CD4-positive, alpha-beta memory T cell (primary cell): ENCODE measurements at places on chromosomes 6 and 20.

DNA sequence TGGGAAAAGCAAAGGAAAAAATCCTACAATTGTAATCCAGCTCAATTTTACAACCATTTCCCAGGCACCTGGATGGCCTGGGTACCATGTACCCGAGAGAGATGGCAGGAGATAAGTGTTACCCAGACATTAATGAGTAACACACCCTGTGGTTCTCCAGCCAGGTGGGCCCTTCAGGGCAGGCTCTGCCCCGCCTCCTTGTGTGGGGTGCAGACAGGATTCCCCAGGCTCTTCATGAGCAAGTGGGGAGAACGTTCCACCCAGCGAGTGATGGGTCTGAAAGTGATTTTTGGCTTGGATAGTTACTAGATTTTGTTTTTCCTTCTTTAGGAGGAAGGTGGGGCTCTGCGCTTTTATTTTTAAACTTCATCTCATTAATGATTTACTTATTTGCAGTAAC, 243.9 kb downstream of the TAF4 start:
- DNase-seq, result no peak

DNA sequence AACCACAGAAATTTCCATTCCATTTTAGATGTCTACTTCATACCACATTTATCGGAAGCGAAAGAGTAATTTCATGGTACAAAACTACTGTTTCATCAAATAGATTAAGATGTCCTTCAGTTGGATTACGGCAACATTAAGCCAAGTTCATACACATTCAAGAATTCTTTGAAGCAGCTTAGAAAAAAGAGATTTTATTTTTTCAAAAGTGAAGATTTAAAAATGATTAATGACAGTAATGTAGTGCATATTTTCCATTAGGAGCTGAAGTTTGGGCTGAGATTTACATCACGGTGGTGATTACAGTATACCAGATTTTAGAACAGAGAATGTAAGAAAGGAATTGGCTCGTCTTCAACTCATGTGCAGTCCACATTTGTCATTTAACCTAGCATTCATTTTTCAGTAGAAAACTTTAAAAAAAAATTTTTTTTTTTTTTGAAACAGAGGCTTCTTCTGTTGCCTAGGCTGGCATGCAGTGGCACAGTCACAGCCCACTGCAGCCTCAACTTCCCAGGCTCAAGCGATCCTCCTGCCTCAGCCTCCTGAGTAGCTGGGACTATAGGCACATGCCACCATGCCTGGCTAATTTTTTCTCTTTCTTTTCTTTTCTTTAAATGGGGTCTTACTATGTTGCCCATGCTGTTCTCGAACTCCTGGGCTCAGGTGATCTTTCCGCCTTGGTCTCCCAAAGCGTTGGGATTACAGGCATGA, 1.9 kb downstream of the SYNJ2 start:
- DNase-seq, result no peak

DNA sequence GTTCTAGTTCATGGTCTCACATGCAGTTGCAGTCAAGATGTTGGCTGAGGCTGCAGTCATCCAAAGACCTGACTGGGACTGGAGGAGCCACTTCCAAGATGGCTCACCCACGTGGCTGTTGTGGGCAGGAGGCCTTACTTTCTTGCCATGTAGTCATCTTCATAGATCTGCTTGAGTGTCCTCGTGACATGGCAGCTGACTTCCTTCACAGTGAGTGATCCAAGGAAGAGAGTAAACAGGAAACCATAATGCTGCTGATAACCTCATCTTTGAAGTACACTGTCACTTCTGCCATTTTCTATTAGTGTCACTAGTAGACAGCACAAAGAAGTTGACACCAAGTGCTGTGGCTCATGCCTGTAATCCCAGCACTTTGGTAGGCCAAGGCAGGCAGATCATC, 40.1 kb upstream of the AKIRIN2 start:
- peak; percentile 71 for DNase-seq

- no peak for DNase-seq
Measured at GRCh38 chr6:168536665-168537539, 95.9 kb downstream of the SMOC2 start.

GRCh38 chr6:7073082-7073820, 34.5 kb upstream of the RREB1 start:
- no peak for DNase-seq

DNA sequence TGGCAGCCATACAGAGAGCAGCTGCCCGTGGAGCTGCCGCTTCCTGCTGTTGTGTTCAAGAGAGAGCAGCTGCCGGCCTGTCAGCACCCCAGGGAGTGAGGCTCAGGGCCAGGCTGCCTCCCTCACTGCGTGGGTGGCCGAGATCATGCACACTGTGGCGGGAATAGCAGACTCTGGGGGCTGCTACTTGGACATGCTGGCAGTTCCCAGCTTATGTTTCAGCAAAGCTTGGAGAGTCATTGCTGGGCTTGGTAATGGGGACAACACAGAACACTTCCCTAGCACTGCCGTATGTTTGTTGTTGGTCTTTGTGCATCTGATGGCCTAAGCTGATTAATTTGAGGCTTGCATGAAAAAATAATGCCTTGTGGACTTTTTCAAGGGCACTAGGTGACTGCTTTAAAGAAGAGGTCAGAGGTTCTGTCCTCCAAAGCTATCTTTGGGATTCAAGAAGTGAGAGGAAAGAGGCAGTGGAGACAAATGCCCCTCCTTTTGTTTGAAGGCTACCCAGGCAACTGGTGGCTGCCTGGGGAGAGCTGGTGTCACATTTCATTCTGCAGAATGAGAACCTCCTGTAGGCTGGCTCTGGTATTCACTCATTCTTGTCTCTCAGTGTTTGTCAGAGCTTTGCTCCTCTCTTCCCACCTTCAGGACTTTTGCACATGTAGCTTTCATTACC, 18.8 kb downstream of the MRAP2 start:
- no peak for DNase-seq

DNA sequence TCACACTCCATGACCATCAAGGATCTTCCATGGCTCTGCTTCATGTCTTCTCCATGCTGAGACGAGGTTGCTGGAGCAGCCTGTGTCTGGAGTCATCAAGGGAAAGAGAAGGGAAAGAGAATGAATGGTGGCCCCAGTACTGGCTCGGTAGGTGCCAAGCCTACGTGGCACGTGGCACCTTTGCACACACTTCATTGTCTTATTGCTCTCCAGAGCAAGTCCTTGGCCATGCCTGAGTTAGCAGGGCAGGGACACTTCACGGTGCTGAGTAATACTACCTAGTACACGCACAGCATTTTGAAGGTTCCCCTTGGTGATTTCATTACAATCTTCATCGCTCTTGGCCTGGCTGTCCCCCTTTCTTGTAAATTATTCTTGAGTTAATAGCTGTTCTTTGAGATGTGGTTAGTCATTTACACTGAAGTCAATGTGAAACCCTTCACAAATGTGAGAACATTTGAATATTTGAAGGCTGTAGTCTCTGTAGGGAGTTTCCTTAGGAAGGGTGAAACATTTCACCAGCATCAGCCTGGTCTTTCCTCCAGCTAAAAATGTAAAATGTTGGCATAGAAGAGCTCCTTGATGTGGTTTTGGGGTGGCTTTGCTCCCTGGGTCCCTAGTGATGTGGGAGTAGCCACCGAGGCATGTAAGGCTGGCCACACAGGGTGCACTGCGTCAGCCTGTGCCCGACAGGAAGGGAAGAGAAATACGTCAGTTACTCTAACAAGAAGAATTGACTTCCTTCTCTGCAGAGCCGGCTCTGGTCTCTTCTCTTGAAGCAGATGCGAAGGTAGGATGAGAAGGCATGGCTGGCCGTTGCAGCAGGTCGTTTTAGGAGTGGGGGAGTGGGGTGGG, at the start of gene SYTL3:
Gene SYTL3 (plus strand): TSS at position 766 of the 855 bp plus-strand sequence. CDS start 13,215 bp downstream, outside the sequence.
- peak; percentile 94 for DNase-seq

GRCh38 chr6:38137608-38138265, 318.2 kb downstream of the ZFAND3 start:
- no peak for DNase-seq

GRCh38 chr6:78117966-78118365, 465.1 kb downstream of the MEI4 start:
- no peak for DNase-seq

- DNase-seq, result no peak
Measured at GRCh38 chr20:2709205-2709981, 16.8 kb downstream of the EBF4 start.

DNA sequence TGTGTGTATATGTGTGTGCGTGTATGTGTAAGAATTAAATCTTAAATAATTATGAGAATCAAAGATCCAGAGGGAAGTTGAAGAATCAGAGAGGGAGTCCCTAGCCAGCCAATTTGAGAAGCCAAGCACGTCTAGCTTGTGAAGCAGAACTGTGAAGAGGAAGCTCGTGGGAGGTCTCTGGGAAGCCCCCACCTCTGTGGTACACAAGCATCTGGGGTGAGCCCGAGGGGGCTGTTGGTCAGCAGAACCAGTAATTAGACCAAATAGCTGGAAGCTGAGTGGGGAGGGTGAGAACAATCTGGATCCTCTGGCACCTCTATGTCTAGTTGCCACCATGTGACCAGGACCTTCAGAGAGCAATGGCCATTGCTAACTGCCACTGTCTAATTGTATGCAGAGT, 310.0 kb upstream of the PRND start:
- no peak for DNase-seq

DNA sequence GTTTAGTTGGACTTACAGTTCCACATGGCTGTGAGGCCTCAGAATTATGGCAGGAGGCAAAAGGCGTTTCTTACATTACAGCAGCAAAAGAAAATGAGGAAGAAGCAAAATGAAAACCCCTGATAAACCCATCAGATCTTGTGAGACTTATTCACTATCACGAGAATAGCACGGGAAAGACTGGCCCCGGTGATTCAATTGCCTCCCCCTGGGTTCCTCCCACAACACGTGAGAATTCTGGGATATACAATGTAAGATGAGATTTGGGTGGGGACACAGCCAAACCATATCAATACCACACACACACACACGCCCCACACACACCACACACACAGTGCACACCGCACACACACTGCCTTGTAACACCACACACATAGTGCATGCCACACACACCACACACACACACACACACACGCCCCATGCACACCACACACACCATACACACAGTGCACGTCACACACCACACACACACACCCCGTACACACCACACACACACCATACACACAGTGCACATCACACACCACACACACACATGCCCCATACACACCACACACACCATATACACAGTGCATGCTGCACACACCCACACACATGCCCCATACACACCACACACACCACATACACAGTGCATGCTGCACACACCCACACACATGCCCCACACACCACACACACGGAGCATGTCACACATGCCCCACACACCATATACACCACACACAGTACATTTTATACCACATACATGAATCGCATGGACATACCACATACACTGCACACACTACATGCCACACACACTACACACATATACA, 310.5 kb downstream of the TAF4 start:
- no peak for DNase-seq

DNA sequence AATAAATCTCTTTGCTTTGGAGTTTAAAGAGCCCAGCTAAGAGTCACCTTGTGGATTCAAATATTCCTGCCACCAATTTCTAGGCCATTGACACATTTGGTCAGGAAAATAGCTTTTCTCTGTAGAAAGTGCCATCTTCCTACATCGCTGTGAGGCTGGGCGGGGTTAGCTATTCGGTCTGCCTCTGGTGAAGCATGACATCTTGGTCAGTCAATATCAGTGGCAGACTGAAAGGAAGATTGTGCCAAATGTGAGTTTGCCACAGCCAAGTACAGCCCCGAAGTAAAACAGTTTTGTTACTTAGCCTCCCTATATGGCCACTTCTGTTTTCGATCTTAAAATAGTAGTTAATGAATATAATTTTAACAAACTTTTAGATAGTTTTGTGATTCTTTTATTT, 65.5 kb upstream of the FABP7 start:
- no peak for DNase-seq

GRCh38 chr6:83696674-83697073, 12.2 kb downstream of the SNAP91 start:
- no peak for DNase-seq

DNA sequence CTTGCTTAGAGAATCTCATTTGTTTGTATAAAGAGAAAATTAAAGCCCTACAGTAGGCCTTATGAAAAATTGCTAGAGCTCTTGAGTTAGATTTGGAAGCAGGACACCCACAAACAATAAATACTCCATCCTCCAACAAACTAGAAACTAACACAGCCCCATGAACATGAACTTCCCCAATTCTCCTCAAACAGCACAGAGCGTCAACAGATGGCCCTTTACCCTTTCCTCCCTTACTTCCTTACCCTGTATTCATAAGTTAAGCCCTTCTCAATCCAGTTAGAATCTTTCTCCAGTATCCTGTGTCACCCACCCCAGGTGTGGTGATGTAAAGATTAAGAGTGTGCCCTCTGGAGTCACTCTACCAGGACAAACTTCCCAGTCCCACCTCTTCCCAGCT, 113.7 kb downstream of the UNC5CL start:
- DNase-seq, result no peak

GRCh38 chr6:159853754-159854153, 37.0 kb upstream of the MAS1 start:
- DNase-seq, result no peak

- DNase-seq, result no peak
Measured at GRCh38 chr6:136181861-136182260, 68.2 kb downstream of the MTFR2 start.

- DNase-seq, result no peak
Measured at GRCh38 chr20:49291200-49291599, 13.3 kb upstream of the ZNFX1 start.

DNA sequence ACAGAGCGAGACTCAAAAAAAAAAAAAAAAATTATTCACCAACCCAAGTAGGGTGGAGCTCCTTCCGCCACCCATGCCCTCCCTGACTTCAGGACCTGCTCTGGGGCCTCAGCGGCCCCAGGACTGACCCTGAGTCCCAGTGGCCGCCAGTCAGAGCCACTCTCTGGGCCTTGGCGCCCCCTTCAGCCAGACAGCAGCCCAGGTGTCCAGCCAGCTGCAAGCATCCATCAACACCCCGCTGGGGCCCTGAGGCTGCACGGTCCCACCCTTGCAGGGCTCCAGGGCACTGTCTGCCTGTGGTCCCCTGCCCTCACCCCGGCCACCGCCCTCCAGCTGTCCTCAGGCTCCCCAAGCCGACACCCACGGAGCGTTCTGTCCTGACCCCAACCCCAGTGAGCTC, 11.4 kb upstream of the KCNQ2 start:
- DNase-seq, result no peak

DNA sequence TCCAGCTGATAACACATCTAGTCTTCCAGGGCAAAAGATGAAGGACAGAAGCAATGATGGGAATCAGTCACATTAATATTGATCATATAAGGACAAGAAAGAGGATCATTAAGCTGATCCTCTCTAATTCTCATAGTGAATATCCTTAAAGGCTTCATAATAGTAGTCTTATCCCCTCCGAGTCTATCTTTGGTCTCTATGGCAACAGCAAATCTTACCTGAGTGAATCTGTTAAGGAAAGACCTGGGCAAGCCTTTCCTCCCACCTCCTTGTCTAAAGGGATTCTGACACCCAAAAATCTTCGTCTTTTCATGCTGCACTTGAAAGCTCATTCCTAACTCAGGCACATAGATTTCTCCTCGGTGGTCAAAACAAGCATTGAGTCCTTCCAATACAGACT, 86.4 kb upstream of the LYRM2 start:
- DNase-seq, result no peak

- no peak for DNase-seq
Measured at GRCh38 chr6:157505912-157506491, 125.0 kb downstream of the ZDHHC14 start.
